ENCODE measurements at places on chromosomes 5 and 9.
A peak's percentile ranks its signal among the peaks of the same experiment; 100 is the strongest.

GRCh38 chr9:137055385-137056364 is 1.8 kb upstream of the ENTPD2 start:
- DNase-seq: peak; percentile 93

DNA sequence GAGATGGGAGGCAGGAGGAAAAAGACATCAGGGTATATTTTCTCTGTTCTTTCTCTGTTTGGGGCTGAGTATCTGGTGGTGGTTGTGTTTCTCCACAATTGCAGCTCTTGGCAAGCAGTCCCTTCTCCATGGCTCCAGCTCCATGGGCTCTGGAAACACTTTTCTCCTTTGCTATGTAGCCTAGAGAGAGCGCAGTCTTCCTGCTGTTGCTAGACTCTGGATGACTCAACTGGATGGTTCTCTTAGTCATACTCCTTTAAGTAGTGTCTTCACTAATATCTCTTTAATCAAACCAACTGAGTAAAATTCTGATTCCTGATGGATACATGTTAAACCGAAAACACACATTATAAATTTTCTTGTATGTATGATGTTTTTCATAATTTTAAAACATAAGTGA is 3.3 kb upstream of the PLGRKT start:
- no peak for DNase-seq

- no peak for DNase-seq
Observed at GRCh38 chr5:68436686-68437520, 221.3 kb downstream of the PIK3R1 start.

GRCh38 chr5:79269733-79270166 is 33.8 kb downstream of the JMY start:
- DNase-seq: no peak

DNA sequence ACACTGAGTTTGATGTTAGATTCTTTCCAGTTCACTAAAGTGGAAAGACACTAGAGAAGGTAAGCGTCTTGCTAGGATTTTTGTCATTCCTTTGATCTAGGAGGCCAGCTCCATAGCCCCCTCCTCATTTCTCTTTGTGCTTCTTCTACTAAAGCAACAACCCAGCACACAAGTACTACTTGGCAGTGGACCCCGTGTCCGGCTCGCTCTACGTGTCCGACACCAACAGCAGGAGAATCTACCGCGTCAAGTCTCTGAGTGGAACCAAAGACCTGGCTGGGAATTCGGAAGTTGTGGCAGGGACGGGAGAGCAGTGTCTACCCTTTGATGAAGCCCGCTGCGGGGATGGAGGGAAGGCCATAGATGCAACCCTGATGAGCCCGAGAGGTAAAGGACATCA is 76.6 kb upstream of the WWC1 start:
- DNase-seq: no peak

DNA sequence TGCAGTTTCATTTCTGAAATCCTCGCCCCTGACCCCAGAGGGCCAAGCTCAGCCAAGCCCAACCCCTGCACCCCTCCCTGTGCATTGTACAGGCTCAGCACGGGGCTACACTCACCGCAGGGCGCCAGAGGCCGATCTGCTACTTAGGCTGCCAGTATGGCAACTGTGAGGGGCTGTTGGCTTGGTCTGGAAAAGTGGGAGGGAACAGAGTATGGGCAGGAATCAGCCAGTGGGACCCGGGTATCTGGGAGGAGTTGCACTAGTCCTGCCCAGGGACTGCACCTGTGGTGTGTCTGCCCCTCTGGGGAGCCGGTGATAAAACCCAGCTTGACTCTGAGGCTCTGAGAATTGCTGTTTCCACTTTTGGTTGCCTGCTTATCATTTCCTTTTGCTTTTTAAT is 167.4 kb upstream of the KIF2A start:
- no peak for DNase-seq
